ENCODE measurements at places on chromosomes 2 and 18. TPM values are rescaled to one million over a fixed set of nuclear protein-coding genes. Genes with fewer than 3 reads are reported as not detected.

The LIMS4 gene
- 1.1 TPM for total RNA-seq

The SLC38A11 gene
- total RNA-seq, result 0.44 TPM

DNA sequence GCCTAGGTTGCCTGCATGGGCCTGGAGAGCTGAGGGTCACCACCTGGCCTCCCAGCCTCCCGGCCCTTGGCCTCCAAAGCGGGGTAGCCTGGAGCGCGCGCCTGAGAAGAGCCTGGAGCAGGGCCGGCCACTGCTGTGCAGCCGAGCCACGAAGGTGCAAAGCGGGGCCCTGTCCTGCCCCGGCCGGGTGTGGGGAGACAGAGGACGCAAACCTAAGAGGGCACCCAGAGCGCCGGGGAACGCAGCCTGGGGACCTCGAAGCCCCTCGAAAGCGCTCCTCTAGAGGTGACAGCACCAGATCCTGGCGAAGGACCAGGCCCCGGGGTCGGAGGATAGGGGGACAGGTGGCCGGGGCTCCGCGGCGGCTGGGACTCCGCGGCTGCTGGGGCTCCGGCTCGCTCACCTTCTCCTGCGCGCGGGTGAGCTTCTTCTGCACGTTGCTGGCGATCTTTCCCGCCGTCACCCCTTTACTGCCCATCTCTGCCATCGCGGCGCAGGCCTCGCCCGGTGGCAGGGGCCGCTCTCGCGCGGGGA, 430 bp downstream of the BIN1 start:
- no peak for DNase-seq
- no peaks in the 10 kb centered on the region for H3K36me3 ChIP-seq
- no peaks in the 10 kb centered on the region for H3K27me3 ChIP-seq
- H3K4me3 ChIP-seq, result peak overlapping the region; percentile 90
- peak overlapping the region; percentile 82 for H3K27ac ChIP-seq

- H3K27me3 ChIP-seq, result peaks cover 3% of the 10 kb centered on the region
- no peak overlapping the region for H3K4me3 ChIP-seq
- H3K27ac ChIP-seq, result no peak overlapping the region
- DNase-seq, result peak; percentile 85
- peaks cover 36% of the 10 kb centered on the region for H3K4me1 ChIP-seq
These were observed 35.2 kb downstream of the FAM178B start for GRCh38 chr2:96951125-96951654.

DNA sequence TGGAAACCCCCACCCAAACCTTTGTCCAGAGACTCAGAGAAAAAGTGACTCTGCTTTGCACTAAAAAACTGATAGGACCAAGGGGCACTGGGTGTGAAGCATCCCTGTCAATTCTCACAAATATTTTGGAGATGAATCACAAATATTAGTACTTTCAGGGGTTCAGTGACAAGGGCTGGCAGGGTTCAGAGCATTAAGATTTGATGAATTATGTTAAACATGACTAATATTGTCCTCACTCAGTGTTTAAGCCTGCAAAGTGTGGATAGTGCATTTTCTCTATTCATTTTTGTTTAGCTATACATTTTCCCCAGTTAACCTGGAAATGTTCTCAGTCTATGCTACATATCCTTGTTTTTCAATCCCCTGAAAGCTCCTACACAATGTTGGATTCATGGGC, 65.3 kb upstream of the CCDC68 start:
- no peaks in the 10 kb centered on the region for H3K4me1 ChIP-seq
- no peak overlapping the region for H3K27ac ChIP-seq
- H3K27me3 ChIP-seq, result no peaks in the 10 kb centered on the region
- no peaks in the 10 kb centered on the region for H3K36me3 ChIP-seq

GRCh38 chr18:50282521-50283335, 1.4 kb upstream of the MBD1 start:
- DNase-seq, result no peak
- H3K4me3 ChIP-seq, result no peak overlapping the region
- H3K4me1 ChIP-seq, result peaks cover 38% of the 10 kb centered on the region
- no peak overlapping the region for H3K27ac ChIP-seq

DNA sequence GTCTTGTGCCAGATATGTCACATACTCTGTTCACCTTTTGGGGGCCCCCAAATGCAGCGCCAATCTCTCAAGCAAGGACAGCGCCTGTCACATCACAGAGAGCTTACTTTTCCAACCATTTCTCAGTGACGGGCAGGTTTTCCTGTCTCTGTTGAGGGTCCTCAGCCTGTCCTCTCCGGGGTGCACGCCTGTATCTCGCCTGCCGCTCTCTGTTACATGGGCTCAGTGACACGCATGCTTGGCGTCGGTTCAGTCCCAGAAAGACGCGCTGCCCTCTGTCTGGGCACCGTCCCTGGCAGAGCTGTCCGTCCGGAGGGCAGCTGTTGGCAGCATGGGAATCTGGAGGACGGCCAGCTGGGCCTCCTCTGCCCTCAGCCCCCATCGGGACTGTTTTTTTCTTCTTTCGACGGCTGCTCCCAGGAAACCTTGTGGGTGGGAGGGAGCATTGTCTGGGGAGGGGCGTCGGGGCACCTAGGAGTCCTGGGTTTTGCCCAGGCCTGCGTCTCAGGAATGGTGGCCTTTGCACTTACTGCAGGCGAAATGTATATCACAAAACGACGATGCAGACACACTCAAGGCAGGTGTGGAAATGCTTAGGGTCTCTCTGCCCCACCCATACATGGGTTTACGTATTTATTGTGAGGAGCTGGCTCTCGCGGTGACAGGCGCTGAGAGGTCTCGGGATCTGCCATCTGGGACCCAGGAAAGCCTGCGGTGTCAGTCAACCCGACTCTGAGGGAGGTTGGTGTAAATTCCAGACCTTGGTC, 30.9 kb downstream of the RTP5 start:
- H3K36me3 ChIP-seq, result no peaks in the 10 kb centered on the region
- H3K4me1 ChIP-seq, result peaks cover 6% of the 10 kb centered on the region
- peak; percentile 41 for DNase-seq
- H3K4me3 ChIP-seq, result no peak overlapping the region
- H3K27ac ChIP-seq, result no peak overlapping the region
- H3K27me3 ChIP-seq, result no peaks in the 10 kb centered on the region

DNA sequence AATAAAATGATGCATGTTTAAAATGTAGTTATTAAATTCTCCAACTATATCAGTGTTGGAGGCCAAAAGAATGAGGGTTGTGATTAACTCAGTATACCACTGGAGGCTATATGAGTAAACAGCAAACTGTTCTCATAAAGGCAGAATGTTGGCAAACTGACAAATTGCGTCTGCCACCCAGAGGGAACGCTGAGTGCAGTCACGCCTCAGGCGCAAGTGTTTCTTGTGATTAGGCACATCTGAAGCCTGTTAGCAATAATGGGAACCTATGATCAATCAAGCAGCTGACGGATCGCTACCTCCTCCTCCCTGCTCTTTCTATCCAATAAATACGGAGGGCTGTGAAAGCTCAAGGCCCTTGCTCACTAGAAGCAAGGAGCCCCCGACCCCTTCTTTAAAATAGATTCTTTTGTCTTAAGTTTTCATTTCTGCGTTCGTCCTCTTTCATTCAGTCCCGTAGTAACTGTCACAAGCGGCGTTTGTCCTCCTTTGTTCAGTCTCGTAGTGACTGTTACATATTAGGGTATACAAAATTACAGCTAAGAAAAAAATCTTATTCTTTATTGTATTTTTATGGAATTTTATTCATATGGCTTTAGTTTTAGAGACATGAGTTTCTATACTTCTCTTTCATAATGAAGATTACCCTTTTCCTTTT, 16.3 kb upstream of the RMND5A start:
- H3K27ac ChIP-seq, result no peak overlapping the region
- no peaks in the 10 kb centered on the region for H3K27me3 ChIP-seq
- DNase-seq, result no peak
- H3K4me1 ChIP-seq, result no peaks in the 10 kb centered on the region

Measured in lower lobe of right lung (tissue), 2 donors.